ENCODE measurements at places on chromosomes 11 and 22. TPM values are rescaled to one million over a fixed set of nuclear protein-coding genes. Genes with fewer than 3 reads are reported as not detected.

GRCh38 chr11:122898799-122899198, 16.2 kb downstream of the JHY start:
- no peak for DNase-seq

Gene WNT7B
- polyA plus RNA-seq: 0.19 TPM

DNA sequence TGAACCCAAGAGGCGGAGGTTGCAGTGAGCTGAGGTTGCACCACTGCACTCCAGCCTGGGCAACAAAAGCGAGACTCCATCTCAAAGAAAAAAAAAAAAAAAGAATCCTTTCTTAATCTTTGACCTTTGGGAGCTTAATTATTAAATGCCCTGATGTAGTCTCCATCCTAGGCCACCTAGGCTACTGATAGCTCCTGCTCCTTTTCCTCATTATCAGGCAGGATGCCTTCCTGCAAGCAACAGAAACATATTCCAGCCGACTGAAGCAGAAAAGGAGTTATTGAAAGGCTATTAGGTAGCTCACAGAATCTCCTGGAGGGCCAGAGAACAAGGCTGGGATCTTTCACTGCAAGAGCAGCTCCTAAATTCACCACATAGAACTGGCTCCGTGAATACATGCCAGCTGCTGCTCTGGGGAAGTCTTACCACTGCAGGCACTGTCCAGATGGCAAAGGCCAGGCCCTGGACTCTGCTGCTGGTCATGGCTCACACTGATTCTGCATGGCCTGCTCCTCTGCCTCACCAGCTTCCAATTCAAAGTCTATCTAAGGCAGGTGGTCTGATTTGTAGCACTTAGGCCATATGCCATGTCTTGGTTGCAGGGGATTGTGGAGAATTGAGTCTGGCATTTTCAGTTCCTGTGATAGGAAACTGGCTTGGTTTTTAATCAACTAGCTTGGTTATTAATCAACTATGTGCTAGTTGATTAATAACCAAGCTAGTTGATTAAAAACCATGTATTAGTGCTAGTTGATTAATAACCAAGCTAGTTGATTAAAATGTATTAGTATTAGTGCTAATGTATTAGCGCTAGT, 26.0 kb upstream of the POLD3 start:
- peak; percentile 12 for DNase-seq

- DNase-seq: no peak
These were observed 30.8 kb upstream of the CELSR1 start for GRCh38 chr22:46568102-46568809.

- DNase-seq: no peak
These were observed 96.2 kb downstream of the PDE2A start for GRCh38 chr11:72578051-72578450.

Gene LSP1
- polyA plus RNA-seq: 9.3 TPM

DNA sequence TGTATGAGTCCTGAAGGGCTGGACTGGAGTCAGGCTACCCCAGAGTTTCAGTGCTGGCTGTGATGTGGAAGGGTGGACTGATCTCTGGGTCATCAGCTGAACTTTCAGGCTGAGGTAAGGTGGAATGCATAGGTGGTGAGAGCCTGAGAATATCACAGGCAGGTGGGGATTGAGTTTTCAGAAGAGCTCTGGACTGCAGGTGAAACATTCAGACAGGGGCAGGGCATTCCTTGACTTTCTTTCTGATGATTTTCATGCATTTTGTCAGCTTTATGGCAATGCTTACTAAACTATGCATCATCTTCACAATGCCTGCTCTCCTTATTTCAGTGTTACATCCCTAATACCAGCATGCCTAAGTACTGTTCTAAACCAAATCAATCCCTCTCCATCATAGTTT, 755.0 kb downstream of the KCNA4 start:
- no peak for DNase-seq

GRCh38 chr11:80958987-80959386, 1518.2 kb upstream of the TENM4 start:
- DNase-seq: no peak

DNA sequence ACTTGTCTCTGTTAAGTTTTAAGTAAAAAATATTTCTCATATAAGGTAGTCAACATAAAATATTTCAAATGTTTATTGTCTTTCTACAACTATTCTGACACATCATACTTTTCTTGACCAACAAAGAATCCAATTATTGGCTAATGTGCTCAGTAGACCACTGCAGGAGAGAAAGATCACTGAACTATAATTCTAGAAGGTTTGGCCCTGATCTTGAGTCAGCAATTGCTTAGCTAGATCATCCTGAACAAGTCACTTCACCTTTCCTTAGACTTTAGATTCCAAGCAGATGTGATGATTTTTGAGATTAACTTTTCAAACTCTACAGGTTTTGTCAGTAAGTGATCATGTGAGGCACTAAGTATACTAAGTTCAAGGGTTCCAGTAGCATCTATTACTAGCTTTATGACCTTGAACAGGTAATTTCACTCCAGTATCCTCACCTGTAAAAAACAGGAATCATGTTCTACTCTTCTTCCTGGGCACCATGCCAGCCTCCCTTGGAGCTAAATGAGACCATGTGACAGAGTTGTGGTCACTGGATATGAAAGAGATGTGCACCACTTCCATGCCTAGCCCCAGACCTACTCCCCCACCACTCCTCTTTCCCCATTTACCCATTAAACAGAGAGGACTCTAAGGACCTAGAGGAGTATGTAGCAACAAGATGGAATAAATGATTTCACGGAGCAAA, 17.3 kb downstream of the PGM2L1 start:
- no peak for DNase-seq

DNA sequence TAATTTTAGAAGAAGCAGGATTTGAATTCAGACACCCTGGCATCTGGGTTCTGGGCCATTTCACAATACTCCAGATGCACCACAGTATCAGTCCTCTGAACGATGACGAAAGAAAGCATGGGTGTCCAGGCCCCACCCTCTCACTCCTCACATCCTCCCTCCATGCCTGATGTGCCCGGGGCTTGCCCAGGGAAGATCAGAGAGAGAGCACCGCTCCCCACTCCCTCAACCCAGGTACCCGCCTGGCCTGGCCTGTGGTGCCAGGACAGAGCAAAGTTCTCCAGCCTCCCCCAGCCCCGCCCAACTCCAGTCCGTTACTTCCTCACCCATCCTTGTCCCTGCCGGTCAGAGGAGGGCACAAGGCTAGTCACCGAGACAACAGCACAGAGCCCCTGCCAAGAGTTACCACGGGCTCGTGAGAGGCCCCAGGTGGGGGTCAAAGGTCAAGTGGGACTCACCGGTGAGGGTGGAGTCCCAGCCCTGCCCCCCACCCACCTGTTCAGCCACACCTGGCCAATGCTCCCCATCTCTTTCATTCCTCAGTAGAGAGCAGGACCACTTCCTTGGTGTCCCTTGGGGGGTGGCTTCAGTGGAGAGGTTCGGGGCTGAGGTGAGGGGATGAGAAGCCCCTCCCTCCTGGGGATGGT, 8.1 kb downstream of the BCL9L start:
- no peak for DNase-seq

DNA sequence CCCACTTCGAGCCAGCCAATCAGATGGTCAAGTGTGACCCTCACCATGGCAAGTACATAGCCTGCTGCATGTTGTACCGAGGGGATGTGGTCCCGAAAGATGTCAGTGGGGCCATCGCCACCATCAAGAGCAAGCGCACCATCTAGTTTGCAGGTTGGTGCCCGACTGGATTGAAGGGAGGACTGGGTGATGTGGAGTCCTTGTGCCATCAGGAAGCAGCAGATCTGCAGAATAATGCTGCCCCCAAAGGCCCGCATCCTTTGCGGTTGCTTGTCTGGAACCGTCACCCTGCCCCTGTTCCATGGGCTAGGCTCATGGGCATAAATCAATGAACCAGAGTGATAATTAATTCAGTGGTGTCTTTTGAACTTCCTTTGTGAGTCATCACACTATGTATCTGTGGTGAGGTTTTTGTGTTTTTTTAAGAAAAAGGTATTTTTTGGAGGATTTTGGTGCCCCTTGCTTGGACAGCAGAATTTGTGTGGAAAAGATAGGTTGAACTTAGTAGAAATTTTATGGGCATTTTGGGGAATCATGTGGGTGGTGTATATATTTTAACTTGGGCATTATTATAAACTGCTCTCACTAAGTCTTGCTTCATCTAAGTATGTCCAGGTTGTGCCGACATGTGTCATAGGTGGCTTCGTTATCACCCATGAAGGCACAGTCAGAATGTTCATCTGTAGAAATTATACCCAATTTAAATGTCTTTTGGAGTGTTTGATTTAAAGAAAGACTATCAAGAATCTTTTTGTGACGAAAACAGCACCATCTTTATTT, 22.3 kb downstream of the LRRC74B start:
- no peak for DNase-seq

DNA sequence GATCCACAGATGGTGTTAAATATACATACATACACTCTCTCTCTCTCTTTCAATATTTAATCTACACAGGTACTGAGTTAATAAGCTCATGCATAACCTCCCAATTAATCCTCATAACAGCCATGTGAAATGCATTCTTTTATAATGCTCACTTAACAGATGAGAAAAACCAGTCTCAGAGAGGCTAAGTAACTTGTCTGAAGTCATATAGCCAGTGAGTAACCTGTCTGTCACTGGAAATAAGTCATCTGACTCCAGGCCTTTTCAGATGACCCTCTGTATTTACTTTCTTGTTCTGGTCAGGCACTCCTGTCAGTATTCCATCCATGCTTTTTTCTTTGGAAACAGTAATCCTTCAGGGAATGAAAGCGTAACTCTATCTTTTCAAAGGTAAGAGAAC, 594.0 kb upstream of the TENM4 start:
- DNase-seq: no peak

- no peak for DNase-seq
These were observed 425.6 kb downstream of the SHANK2 start for GRCh38 chr11:70826541-70827335.

- DNase-seq: no peak
These were observed 34.1 kb upstream of the IL18BP start for GRCh38 chr11:71964641-71965040.

DNA sequence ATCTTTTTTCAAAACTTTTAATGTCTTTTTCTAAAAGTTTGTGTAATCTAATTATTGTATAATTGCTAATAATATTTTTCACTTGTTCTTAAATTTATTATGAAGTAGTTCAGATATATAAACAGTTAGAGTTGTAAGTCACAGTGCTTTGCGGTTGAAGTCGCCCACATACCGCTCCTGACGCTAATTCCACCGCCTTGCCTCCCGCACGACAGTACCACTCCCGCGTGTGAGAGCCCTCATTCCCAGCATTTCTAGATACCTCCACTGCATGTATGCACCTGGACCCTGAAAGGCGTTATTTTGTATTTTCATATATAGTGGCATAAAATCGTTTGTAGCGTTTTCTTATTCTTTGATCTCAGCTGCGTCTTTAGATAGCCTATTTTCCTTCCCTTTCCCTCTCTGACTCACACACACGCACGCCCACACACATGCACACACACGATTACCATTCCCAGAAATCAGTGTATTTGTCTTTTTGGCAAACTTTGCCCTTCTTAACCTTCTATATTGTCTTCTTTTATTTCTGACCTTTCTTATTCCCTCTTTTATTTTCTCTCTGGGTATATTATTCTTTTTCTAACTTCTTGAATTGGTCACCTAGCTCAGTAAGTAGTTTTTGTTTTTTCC, 56.4 kb upstream of the PITPNB start:
- DNase-seq: no peak

DNA sequence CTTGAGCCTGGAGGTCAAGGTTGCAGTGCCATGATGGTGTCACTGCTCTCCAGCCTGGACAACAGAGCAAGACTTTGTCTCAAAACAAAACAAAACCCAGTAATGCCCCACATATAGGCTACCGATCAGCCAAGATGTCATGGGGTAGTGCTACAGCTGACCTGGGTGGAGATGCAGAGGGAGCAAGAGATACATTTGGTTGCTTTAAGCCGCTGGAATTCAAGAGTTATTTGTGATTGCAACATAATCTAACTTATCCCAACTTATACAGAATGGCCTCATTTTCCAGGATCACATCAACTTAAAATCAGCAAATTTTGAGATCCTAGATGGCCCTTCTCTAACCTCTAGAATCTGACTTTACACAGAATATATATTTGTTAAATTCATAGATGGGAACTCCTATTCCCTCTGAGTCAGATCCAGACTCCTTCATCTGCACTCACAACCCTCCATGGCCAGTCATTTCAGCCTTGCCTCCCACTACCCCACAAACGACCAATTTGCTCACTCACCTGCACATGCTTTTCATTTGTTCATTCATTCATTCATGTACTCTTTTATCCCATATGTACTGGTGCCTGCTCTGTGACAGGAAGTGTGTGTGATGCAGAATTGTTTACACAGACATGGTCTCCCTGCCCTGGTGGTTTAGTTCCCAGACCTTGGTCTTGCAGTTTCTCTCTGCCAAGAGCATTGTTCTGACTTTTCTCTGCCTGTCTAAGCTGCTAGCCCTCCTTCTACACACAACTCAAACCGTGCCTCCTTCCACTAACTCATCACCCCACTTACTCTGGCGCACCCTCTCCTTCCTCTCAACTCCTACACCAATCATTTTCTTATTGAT, 24.1 kb upstream of the APLNR start:
- no peak for DNase-seq

DNA sequence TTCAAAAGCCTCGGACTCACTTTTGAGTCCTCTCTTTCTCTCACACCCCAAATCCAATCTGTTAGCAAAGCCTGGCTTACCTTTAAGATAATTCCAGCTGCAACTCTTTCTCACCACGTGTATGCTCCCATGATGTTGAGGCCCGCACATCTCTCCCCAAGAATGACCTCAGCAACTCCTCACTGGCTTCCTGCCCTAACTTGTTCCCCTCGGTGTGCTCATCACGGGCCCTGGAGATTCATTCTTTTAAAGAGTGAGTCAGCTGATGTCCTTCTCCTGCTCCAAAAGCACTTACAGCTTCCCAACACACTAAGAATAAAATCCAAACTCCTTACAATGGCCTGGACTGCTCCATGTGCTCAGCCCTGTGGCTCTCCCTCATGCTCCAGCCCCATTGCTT, 1041.3 kb downstream of the OPCML start:
- DNase-seq: no peak

DNA sequence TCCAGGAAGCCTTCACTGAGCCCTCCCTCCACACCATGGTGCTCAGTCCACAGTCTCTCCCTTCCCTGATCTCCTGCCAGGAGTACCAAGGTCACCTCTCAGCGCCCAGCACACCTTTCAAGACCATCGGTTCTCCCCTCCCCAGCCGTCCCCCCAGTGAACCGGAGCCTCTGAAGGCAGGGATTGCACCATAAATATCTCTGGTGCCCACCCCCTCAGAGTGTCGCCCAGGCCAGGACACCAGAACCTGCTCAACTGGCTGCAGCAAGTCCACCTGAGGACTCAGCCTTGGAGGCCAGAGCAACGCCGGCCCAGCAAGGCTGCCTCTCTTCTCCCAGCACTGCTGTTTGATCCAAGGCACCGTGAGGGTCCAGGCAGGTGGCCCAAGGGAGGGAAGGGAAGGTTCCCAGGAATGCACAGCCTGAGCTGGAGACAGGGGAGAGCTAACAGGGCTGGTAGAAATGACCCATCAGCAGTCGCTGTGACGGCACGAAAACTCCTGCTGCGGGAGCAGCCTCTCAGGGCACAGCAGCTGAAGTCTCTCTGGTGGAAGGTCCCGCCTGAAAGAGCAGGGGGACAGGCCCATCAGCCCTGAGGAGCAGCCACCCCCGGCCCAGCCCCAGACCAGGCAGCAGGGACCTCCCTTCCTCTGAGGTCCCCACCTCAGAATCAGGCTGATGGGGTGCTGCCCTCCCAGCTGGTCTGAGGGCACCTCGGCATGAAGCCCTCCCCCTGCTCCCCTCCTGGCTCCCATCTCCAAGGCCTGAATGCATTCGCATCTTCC, 80.3 kb downstream of the BUD13 start:
- no peak for DNase-seq

- DNase-seq: no peak
These were observed 1848.3 kb upstream of the RAG2 start for GRCh38 chr11:38446336-38446735.

GRCh38 chr11:18368221-18368620, 26.1 kb upstream of the LDHA start:
- no peak for DNase-seq

Measured in left renal pelvis (tissue), 4 donors.